ENCODE measurements at places on chromosomes 11 and 22.

DNA sequence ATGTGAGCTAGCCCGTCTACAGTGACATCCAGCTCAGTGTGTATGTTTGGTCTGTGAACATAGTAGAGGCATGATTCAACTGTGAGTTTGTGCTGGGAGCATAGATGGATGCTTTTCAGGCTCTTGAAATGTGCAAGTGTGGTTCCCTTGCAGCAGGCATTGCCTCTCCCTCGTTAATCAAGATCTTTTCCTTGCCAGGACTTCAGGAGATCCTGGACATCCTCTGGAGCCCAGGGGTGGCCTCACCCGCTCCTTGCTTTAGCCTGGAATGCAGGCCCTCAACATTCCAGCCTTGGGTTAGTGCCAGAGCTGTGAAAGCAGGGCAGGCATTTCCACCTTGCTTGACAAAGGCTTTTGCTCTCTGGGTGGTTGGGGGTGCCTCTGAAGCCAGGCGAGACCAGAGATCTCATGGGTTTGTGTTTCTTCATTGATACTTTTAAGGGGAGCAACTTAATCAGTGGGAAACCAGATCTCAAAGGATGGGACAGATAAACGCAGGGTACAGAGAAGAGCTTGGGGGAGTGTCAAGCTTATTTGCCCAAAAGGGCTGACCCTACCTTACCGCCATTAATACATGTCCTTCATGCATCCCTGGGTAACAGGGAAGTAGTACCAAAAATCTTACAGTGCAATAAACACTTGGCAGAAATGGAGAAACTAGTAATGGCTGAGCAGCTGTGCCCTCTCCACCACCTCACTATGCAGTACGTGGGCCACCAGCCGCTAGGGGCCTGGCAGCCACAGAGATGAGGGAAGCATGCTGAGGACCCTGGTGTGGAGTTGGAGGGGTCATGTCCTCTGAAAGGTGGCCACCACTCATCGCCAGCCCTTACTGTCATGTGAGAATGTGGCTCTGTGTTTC, 72.1 kb downstream of the PTPRJ start:
- no peak for DNase-seq

- no peak for DNase-seq
Measured at GRCh38 chr11:103494491-103494890, 385.3 kb downstream of the DYNC2H1 start.

- DNase-seq, result no peak
Measured at GRCh38 chr11:61747192-61747966, 5.1 kb upstream of the MYRF start.

GRCh38 chr11:119509969-119510401, 87.0 kb upstream of the THY1 start:
- no peak for DNase-seq
